Fibroblast of the aortic adventitia (primary cell): ENCODE measurements at places on chromosomes 16 and 17. TPM values are rescaled to one million over a fixed set of nuclear protein-coding genes. Genes with fewer than 3 reads are reported as not detected.

GRCh38 chr17:4504188-4504587, 5.5 kb downstream of the SPNS2 start:
- DNase-seq = no peak

DNA sequence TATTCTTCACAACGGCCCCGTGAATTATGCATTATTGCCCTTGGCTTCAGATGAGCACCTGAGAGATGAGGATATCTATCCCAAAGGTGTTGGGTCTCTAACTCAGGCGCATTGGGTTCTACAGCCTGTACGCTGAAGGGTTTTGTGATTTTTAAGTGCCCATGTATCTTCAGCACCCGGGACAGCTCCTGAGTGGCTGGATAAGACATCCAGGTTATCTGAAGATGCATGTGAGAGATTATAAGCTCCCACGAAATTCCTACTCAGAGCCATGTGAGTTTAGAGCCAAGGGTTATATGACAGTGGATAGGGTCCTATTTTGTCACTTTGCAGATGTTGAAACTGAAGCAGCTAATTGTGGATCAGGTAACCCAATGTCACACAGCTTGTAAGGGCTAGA, 612.3 kb upstream of the EEF2KMT start:
- peak; percentile 0 for DNase-seq

DNA sequence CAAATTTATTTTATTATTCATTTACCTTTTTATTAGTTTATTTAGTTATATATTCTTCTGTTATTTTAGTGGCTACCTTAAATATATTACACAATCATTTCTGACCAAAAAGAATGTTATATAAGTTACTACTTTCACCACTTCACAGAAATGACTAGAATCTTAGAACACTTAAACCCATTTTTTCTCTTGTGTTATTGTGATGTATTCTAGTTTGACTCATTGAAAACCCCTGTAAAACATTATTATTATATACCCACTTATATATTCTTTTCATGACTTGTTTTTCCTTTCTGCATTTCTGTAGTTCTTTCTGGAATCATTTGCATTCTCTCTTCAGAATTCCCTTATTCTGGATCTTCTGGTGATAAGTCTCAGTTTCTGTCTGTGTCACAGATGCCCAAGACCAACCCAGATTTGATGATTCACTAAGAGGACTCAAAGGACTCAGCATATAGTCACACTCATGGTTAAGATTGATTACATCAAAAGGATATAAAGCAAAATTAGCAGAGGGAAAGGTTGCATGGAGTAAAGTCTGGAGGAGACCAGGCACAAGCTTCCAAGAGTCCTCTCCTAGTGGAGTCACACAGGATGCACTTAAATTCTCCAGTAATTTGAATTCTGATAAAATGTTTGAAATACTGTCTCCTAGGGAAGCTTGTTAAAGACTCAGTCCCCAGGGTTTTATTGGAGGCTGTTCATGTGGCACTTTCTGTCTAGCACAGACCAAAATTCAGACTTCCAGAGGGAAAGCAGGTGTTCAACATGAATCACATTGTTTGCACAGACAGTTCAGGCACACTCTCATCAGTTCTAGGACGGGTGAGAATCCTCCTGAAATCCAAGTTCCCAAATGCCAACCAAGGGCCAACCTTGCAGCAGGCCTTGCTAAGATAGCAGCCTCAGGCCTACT, 7.7 kb downstream of the GINS3 start:
- DNase-seq = no peak

GRCh38 chr17:39738983-39739884, 1.5 kb downstream of the GRB7 start:
- no peak for DNase-seq

- DNase-seq = no peak
These were observed 7.3 kb downstream of the WWP2 start for GRCh38 chr16:69769404-69769803.

DNA sequence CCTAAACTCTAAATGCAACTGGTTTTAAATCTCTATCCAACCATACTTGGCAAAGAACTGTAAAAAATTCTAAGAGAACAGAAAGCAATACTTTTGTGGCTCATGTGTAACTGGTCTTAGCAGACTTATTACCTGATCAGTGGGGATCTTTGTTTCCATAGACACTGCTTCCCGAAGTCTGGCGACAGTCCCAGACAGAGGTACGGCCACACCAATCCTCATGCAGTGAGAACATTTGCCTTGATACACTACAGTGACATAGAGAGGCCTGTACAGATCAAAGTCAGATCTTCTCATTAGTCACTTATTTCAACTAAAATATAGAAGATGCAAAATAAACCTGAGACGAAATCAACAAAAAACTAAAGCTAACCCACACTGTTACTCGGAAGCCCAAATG, 43.9 kb downstream of the USP31 start:
- no peak for DNase-seq

DNA sequence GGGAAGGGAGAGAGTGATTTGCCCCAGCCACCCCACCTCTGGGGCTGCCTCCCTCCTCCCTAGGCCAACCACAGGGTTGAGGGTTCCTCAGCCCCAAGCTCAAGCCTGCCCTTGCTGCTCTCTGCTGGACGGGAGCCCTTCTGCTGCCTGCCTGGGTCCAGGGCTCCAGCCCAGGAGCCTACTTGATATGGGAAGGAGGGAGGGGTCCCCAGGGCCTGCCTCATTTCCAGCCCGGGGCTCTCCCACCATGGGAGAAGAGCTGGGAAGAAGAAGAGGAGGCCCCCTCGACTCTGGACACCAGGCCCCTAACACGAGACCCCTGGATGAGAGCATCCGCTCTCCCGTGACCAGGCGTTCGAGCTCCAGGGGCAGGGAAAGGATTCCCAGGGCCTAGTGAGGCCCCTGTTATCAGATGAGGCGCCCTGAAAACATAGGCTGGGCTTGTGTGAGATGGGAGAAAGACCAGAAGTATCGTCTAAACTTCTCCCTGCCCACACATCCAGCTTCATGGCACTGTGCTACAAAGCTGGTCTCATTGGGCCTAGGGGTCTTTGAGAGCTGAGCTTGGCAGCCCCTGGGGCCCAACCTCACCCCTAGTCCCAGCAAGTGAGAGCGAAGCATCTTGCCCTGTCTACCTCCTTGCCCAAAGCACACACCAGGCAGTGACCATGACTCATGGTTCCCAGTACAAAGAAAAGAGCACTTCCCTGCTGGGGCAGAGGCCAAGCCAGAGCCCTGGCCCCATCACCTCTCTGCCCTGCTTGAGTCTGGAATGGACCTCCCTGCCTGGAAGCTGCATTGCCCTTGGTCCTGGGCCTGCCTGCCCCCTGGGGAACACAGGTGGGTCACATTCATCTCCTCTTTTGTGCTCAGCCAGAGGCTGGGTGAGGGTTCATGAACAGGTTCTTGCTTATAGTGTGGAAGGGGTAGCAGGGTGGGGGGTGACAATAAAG, 987 bp downstream of the SLC16A5 start:
- no peak for DNase-seq

The DHRS7C gene
- total RNA-seq = not detected in 2 replicates

The MGAT5B gene
- 0.18 and 0.74 TPM in 2 replicates for total RNA-seq

The NPIPA5 gene
- 0.54 TPM in 1 of 2 replicates, not detected in the other for total RNA-seq

The KRT12 gene
- total RNA-seq = not detected in 2 replicates
